GM23338 (cell line): ENCODE measurements at places on chromosomes 11 and 22. TPM values are rescaled to one million over a fixed set of nuclear protein-coding genes. Genes with fewer than 3 reads are reported as not detected.
A peak's percentile ranks its signal among the peaks of the same experiment; 100 is the strongest.

- DNase-seq: no peak
Observed at GRCh38 chr22:49590381-49590780, 237.3 kb downstream of the BRD1 start.

- DNase-seq: no peak
Observed at GRCh38 chr22:28029956-28030355, 110.9 kb upstream of the PITPNB start.

The MRGPRX3 gene
- not detected in 2 replicates for total RNA-seq

The EIF3F gene
- total RNA-seq: 351 and 555 TPM in 2 replicates

DNA sequence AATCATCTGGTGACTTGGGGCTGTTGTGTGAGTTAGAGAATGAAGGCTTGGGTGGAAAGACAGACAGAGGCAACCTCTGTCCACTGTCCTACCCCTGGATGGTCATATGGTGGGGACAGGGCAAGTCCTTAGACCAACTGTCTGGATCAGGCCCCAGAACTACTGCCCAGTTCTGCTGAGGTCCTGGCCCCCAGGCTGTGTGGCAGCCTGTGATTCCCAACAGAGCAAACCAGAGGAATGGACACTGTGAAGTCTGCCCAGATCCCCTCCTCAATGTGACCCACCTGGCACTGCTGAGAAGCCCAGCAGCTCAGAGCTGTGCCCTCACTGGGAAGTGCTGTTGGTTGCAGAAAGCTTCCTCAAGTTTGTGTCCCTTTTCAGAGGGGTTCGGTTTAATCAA, 69.0 kb downstream of the GGTLC2 start:
- no peak for DNase-seq

DNA sequence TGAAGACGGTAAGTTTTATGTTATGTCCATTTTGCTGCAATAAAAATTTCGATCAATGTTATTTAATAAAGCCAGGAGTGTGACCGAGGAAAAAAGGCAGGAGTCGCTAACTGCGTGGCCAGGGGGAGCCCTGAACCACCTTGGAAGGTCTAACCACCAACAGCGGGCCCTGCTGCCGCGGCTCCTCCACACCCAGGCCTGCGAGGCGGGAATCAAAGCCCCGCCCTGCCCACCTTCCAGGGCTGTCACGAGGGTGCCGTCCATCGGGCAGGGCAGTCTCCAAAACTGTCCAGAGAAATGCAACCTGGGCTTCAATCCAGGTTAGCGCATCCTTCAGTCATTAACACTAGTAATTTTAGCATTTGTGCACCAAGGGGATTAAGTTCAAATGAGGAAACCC, 19.0 kb downstream of the PHF21B start:
- no peak for DNase-seq

DNA sequence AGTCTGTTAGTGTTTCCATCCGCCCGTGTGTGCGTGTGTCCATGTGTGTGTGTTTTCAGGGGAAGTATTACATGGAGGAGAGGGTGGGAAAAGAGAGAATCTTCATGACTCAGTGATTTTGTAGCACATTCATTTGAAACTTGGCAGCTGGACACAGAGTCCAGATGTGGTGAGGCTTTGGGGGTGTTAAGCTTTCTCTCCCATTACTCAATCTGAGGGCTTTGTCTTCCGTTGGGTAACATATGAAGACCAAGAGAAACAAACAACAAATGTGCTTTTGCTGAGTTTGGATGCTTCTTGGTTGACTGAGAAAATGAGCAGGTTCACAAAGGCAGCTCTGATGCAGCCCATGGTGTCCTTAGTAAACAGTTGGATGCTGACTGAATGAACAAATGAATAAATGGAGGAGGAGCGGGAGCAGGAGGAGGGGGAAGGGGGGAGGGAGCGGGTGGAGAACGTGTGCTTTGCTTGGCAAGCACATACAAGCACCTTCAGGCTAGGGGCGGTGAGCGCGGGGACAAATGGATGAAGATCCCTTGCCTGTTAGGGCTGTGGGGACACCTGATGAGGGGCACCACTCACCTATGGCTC, 104.3 kb downstream of the ST3GAL4 start:
- DNase-seq: no peak

DNA sequence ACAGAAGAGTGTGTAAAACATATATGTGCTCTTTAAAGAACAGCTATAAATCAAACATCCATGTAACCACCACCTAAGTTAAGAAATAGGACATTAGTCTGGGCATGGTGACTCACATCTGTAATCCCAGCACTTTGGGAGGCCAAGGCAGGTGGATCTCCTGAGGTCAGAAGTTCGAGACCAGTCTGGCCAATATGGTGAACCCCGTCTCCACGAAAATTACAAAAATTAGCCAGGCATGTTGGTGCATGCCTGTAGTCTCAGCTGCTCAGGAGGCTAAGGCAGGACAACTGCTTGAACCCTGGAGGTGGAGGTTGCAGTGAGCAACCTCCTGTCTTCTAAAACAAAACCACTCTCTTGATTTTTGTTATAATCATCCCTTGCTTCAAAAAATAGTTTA, 103.3 kb downstream of the LRRC32 start:
- DNase-seq: no peak

DNA sequence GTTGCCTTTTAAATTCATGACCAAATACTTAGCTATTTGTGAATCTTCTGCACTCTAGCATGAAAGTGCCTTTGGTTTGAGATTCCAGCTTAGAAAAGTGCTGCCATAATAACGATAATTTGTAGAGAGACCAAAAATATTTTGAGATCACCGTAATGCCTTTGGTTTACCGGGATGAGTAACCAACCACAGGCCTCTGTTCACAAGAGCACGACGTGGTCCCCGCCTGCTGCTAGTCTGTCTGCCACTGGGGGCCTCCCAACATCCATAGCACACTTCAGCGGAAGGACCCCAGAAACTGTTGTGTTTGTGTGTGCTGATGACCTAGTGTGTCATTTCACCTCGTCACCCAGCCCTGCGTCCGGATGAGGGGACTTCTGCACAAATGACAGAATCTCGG, 67.0 kb upstream of the RASSF10 start:
- DNase-seq: peak; percentile 35

DNA sequence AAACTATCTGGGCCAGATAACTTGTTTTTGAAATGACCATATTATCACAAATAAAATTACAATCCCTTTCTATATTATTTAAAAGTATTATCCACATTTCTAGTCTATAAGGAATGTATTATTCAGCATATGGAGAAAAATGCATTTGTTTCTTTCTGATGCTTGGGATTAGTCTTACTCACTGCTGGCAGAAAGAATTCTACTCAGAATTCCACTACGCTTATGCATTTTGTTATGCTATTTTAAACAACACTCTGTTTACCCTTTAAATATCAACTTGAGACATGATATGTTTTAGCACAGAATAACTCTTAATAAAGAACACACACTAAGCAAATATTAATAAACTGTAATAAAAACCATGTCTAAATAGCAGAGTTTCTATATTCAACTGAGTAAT, 77.6 kb upstream of the ANO3 start:
- DNase-seq: no peak

DNA sequence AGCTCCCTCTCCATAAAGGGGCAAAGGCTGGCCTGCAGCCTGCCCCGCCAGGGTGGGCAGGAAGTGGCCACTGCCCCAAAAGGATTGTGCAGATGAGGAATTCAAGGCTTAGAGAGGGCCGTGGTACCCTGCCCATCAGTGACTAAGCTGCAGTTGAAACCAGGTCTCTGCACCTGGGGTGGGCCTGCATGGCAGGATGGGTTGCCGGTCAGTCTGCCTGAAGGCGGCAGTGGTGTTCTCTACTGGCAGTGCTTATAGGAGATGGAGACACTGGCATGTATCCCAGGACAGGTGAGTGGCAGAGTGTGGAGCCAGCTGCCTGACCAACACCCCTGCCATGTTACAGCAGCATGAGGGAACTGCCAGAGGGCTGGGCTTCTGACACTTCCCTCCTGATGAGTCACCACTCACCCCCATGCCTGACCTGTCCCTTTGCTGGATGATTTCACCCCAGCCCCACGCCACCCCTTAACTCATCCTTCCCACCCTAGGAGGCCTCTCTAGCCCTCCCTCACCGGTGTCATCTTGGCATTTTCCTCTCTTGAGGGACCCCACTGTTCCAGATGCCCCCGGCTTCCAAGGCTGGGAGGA, 70.2 kb upstream of the LMO1 start:
- DNase-seq: no peak

DNA sequence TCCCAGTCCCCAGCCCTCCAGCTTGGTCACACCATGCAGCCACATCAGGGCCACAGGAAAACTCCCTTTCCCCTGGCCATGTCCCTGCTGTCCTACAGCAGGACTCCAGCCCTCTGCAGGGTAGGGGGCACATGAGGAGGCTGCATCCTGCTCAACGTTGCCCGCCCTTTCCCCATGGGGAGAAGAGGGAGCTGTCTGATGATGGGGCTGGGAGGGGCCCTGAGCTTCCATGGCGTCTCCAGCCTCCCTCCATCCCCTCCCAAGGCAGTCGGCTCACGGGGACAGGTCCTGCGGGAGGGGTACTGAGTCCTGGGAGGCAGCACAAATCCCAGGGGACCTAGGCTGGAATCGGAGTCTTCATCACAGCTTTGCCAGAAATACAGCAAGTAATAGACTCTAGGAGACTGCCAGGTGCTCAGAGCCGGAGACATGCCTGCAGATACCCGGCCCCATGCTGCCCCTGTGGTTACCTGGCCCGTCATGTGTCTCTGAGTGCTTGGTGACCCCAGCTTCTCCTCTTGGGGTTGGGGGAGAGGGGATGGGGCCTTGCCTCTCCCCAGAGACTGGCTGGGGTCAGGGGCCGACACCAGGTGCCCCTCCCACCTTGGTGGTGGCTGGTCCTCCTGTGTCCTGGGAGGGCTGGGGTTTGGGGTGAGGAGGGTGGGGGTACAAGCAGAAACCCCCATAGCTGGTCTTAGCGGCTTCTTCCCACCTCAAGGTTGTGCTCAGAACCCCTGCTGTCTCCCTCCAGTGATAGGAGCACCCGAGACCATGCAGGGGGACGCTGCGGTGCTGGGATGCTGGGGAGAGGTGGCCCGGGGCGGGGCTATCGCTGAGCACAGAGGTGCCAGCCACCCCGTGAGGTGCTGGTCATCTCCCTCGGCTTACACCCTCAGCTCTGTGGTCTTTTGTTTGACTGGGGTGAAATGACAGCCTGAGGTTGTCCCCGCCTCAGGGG, 2.3 kb downstream of the MRGPRE start:
- DNase-seq: no peak

DNA sequence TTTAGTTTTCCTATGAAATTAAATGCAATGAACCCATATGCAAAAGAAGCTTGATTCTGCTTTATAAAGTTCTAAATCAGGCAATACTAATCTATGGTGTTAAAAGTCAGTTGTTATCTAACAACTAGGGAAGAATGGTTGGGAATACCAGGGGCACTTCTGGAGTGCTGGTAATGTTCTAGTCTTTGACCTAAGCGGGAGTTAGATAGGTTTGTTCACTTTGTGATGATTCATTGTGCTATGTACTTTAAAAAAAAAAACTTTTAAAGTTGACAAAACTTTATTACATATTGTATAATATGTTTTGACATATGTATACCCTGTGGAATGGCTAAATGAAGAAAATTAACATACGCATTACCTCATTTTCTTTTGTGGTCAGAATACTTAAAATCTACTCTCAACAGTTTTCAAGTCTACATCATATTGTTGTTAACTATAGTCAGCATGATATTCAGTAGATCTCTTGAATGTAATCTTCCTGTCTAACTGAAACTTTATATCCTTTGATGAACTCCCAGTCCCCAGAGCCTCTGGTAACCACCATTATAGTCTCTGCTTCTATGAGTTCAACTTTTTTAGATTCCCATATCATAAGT, 39.2 kb downstream of the BIRC2 start:
- DNase-seq: no peak

The C11orf65 gene
- total RNA-seq: 0.21 TPM in 1 of 2 replicates, not detected in the other

GRCh38 chr11:102361086-102362031, 14.3 kb downstream of the BIRC2 start:
- DNase-seq: no peak

DNA sequence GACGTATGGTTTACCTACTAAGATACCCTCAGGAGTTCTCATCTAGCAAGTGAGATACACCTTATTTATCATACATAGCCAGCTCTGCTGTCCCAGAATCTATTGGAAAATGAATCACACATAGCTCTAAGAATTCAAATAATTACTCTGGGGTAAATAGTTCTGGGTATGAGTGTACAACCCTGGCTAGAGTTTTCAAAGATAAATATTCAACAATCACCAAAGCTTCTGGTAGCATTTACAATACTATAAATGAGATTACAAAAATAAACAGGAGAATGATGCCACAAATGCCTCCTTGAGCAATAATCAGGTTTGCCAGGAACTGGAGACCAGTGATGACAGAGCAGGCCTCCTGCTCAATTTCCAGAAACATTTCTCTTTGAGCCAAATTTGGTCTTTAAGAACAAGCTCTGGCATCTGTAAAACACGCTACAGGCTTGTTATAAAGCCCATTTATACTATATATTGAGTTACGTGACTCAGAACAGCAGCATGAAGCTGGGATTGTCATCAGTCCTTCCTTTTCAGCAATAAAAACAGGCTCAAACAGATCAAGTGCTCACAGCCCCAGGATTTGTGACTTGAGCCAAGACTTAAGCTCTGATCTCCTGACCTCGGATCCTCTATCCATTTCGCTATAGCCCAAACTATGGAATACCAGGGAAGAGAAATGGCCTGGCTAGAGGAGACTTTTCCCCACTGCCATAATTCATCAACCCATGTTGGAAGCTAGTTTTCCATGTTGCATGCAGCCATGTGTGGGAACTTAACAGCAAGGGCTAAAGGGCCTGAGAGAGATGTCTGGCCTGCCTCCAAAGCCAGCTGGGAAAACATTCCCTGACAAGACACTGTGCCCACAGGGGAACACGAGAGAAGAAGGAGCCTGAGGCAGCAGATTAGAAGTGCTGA, 19.7 kb downstream of the RAB30 start:
- no peak for DNase-seq

DNA sequence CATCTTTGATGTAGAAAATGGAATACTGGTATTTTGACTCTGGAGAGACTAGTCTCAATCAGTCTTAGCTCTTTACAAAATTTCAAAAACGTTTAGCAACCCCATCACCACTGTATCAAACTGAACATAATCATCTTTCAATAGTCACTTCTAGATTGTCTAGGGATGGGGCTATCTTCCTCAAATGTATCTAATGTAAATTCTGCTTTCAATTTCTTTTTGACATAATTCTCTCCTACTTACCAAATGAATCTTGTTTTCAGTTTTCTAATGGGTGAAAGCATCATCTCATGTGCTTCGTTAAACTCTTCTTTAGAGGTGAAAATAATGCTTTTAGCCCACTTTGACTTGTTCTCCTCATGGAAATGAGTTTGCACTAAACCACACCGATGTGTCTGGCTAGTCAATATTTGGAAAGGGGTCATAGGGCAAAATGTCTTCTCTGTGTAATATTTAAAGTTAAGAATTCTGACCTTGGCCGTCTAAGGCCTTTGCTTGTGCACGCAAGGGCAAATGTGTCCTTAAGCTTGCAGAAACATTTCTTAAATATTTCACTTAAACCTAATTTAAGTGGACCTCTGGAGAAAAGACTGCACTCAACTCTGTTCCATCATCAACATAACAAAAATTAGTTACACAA, 5.2 kb downstream of the SIK3 start:
- DNase-seq: no peak

DNA sequence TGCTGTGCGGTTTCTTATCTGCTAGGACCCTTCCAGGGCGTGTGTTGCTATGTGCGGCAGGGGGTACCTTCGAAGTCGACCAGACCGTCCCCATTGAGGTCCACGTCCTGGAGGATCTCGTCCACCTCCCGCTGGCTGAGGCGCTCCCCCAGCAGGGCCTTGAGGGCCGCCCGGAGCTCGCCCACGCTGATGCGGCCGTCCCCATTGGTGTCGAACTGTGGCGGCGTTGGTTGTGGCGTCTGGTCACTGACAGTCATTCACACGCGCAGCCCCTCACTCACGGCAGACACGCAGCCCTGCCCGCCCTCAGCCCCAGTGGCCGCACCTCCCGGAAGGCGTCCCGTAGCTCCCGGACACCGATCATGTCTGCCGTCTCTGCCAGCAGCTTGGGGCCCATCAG, 3.5 kb downstream of the CABP2 start:
- no peak for DNase-seq
